NCI-H524 treated with DMSO at 0.1 percent for 48 hours (cell line): ENCODE measurements at places on chromosomes 12 and 14.

DNA sequence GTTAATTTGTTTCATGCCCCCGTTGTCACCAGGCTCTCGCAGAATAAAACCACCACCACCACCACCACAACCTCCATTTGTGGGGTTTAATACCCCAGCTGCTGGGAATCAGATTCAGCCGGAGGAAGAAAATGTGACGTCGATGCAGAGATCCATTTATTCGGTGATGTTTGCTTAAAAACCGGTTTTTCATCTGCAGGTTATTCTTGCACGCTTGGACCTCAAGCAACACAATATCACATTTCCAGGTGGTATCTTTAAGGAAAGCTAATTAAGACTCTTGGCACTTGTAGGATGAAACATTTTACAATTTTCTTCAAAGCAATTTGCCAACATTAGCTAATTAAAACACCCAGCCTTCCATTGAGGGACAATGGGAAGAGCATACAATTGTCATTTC is 39.8 kb downstream of the SPRING1 start:
- DNase-seq = no peak

DNA sequence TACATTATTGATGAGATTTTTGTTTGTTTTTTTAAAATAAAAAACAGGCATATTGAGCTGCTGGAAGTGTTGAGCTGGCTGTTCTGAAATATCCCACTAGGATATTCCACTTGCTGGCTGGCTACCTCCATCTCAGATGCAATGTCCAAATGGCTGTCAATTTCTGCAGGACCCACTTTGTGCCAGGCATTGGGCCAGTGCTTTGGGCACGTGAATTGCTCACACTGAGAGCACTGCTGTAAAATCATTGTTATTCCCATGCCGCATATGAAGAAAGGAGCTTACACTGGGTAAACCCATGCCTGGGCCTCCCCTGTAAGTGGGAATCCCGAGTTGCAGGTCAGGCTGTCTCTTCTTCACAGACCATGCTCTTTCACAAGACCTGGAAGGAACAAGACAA is 56.7 kb downstream of the RGS6 start:
- DNase-seq = no peak

GRCh38 chr12:46388427-46389021 is 16.0 kb upstream of the SLC38A2 start:
- no peak for DNase-seq

DNA sequence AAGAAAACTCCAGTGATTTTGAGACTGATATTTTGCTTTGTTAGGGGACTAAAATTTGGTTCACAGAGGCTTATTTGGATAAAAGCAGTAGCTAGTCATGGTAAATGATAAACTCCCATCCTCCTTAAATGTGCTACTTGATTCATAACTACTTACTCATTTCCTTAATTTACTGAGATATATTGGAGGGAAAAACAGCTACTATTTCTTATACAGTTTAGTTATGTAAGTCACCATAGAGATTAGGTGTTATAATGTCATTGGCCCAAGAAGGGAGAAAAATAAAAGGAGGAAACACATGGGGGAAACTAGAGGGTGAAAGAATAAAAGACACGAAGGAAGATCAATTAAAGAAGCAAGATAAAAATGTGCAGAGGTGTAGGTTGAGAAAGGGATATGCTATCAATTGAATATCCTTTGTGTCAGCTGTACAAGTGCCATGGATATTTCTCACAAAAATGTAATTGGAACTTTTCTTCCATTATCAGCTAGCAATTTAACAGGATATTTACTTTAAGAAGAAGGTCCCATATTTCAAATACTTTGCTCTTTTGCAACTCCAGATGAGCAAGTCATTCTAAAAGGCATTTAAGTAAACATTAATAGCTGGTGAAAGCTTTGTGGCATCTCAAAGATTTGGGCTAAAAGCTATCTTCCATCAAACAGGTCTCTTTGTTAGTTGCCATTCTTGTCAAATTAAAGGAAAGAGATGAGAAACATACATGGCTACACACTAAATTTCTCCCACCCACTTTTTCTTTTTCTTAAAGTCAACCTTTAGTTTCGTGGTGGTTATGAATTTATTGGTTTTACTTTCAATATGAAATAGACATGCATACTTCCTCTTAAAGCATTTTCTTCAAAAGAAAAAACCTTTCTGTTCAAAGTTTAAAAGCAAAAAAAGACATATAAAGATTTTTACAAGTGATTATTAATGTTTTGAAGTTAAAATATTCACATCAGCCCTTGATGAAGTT is 439.5 kb downstream of the CCER1 start:
- DNase-seq = no peak

DNA sequence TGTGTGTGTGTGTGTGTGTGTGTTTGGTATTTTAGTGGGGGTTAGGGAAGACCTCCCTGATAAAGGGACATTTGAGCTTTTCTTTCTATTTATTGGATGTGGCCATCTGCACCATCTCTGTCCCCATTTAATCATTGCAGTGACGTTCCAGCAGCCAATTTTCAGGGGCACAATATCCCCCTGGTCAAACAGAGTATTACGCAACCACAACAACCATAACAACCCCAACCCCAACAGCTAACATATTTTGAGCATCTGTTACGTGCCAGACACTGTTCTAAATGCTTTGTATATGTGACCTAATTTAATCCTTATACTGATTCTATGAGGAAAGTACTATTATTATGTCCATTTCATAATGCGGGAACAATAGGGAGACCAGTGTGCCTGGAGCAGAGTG is 87.4 kb downstream of the TTC8 start:
- no peak for DNase-seq

DNA sequence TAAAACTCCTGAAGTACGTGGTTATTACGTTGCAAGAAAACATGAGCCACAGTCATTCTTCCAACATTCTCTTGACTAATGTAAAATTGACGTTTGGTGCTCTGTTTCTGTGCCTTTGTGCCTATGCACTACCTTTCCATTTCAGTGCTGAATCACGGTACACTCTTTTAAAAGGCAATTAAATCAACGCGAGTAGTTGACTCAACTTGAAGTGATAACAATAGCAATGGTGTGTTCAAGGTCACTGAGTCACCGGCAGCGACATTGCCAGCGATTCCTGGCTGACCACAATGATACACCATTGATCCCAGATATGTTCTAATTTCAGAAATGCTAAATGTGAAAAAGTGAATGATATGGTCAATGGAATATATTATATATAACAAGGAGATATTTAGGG is 17.8 kb downstream of the AK7 start:
- DNase-seq = no peak

DNA sequence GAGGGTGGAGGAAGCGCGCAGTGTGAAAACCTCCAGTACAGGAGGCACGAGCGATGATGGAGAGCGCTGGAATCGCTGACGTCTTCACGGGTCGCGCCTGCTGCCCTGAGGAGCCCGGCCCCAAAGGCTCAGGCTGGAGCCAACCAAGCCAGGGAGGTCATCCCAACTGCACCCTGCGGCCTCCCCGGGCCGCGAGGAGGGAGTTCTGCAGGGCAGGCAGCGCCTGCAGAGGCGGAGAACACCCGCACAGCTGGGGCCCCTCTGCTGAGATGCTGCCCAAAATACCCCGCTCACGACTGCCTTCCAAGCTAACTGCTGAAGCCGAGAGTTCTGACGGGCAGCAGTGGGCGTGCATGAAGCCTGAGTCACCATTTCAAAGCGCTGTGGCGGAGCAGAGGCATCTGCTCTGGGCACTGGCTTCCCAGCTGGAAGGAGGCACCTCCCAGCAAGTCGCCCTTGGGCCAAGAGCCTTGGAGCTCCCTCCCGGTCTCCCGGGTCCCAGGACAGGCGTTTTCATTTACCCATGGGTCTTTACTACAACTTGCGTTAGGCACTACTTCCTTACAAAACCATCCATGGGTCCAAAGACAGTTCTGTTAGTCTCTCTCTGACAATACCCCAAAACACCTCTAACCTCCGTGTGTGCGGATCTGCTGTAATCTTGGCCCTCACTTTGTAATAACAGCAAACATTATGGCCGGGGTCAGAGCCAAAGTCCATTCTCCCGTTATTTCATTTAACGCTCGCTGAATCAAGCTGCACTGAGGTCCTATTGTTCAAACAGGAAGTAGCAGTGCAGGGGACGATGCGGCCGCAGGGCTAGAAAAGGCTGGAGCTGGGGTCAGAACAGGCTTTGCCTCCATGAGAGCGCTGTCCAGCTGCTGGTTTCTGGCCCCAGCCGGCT is 60.1 kb upstream of the RIMBP2 start:
- DNase-seq = no peak

- no peak for DNase-seq
Measured at GRCh38 chr12:76002598-76003354, 28.8 kb downstream of the PHLDA1 start.

GRCh38 chr14:74571901-74572725 is 39.9 kb downstream of the LTBP2 start:
- DNase-seq = peak; percentile 86

DNA sequence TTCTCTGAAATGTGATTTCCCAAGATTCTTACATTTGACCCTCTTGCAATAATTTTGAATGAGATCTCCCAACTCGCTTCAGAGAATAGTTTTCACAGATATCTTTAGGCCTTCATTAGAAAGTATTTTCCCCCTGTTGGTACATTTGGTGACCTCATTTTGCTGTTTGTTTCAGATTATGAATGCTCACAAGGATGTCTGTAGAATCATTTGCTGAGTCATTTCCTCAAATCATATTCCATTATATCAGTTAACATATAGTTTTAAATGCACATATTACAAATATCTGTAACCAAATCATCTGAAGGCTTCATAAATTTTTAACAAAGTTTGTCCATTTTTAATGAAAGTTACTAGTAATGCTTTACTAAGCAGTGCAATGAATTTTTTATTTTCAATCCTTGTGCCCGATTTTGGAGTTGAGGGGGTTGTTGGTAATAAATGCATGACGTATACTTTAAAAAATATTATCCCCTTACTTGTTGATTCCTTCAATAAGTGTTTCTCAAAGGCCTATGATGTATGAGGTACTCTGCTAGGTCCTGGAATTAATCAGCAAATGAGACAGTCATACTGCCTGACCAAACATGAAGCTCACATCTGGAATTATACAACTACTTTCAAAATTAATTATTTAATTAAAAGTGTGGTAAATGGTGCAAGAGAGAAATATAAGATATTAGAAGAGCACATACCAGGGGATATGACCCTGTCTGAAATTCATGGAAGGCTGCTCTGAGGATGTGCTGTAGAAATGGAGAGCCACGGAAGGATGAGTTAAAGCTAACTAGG is 126.9 kb upstream of the RAP1B start:
- no peak for DNase-seq

- no peak for DNase-seq
Measured at GRCh38 chr12:105729926-105730325, 399.4 kb downstream of the C12orf75 start.

DNA sequence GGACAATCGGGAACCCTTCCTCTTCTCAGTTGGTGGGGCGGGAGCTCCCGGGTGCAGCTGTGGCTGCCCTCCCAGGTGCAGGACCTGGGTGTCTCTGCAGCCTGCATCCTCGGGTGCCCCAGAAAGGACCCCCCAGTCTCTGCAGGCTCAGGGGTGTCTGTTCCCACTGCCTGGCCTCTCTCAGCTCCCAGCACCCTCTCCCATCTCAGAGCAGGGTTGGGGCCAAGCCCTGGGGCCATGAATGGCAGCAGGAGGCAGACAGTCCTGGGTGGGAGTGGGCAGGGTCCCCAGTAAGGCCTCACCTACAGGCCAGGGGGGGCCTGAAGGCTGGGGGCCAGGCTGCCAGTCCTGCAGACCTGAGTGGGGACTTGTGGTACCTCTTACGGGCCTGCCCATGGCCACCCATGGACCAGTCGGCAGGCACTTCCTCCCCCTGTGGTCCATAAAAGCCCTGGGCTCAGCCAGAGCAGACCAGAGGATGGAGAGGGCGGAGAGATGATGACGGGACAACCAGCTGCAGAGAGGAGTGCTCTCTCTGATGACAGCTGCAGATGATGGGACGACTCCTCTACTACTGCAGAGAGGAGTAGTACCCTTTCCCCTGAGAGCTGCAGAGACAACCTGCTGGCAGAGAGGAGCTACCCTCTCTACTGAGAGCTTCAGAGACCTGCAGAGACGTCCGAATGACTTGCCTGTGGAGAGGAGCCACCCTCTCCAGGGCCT is 26.6 kb downstream of the TCHP start:
- no peak for DNase-seq

DNA sequence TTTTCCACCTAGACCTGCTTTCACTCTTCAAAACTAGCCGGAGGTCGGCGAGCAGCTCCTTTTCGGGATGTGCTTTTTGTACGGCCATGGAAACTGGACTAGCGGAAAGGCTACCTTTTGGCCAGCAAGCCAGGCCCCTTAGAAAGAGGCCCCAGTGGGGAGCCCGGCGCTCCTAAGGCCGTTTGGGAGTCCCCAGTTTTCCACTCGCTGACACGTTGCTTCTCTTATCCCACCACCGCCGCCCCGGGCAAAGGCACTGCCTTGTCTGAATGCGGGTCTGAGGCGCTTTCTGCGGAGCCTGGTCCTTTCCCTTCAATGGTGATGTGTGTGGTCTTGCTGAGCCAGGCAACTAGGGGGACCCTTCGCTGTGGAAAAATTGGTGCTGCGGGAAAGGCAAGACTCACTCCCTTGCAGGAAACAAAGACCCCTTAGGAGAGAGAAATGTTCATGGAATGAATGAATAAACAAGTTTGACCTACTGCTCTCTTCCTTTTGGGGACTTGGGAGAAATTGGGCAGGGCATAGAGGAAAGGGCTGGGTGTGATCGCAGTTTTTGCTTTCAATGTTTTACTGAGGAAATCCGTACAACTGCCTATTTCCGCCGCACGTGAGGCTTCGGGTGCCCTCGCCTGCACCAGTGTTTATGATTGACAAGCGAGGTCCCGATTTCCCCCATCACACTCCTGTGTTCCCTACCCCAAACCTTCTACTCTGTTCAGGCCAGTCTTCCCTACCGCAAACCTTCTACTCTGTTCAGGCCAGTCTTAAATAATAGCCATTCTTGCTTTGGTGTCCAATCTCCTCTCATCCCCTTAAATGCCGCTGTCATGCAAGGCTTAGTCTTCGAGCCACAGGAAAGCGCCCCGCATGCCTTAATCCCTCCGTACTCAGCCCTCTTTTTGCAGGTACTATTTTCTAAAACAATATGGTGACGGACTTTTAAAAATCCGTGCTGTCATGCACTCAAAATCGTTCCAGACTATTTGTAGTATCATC is 1.0 kb upstream of the SLC38A2 start:
- no peak for DNase-seq

DNA sequence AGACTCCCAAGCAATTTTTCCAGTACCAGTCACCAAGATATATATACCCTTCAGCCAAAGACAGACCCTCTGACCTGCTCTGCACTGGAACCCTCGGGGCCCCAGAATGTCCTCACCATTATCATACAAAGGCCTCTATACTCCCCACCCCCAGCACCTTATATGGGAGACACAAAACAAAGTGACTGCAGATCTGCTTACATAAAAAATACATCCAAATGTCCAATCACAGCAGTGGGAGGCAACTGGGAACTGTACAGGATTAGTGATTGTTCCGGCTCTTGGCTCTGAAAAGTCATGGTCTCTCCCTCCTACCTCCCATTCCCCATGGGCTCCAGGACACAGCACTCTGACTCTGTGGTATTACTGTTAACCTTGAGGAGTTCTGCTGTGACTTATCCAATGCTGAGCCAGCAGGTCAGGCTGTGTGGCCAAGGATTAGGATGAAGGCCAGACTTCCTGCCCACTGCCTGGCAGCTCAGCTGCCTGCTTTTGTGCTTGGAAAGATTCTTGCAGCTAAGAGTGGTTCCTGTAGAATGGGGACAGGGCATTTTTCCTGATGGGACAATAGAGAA is 13.7 kb downstream of the OXA1L start:
- no peak for DNase-seq

GRCh38 chr12:6771091-6771495 is 1.2 kb upstream of the LAG3 start:
- no peak for DNase-seq
